NCI-H1436 treated with DMSO at 0.1 percent for 48 hours (cell line): ENCODE measurements at places on chromosomes 1 and 21.

DNA sequence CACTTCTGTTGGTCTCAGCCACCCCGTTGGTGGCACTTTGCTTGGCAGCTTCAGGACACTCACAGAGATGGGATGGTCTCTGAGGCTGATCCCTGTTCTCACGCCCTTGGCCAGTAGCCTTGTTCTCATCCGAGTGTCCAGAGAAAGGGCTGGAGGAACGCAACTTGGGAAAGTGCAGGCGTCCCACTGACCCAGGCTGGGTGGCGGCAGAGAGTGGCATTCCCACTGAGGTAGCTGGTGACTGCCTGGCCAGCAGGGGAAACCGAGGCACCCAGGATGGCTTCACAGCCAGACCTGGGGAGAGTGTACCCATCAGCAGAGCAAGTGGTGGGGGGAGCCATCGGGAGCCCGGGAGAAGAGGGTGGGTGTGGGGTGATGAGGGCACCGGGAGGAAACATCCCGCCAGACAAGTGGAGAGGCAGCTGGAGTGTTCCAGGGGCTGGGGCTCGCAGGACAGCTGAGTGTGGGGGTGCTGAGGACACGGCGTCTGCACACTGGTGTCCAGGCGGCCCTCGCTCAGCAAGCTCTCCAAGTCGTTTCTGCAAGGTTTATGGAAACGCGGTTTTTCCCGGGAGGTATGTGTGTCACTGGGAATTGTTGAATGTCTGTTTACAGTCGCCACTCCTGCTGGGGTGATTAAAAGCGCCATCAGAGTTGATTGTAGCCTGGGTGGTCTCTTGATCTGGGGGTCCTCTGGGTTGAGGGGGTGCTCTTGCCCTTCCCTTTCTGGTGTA lies 97.8 kb downstream of the SIK1 start:
- no peak for DNase-seq

GRCh38 chr1:244104309-244105060 lies 53.4 kb downstream of the ZBTB18 start:
- no peak for DNase-seq

DNA sequence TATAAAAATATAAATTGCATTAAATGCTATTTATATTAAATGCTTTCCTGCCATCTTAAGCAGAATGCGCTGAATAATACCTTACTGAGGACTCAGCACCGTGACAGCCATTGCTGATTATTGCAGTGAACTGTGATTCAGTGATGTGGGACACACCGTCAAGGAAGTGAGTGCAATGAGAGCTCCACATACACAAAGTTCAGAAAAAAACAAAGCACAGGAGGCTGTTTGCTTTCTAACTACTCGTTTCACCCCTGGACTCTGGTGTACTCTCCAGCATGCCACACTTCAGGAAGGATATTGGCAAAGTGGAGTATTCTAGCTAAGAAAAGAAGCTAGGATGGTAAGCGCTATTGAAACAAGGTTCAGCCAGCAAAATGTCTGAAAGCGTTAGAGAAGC lies 57.4 kb upstream of the CXADR start:
- DNase-seq = no peak

DNA sequence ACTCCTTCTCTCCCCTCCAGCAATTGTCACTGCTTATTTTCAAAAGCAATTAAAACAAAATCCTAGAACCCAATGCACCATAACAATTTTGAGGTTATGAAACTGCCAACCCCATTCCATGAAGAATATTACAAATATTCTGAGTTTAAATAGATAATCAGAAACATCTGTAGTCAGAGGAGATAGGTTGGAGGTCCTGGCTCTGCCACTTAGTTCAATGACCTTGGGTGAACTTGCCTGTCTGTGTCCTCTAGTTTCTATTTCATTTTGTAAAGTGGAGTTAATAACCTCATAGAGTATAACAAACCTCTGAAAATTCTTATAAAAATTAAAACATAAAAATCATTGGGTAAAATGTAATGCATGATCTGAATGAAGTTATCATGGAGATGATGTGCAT lies 164.6 kb downstream of the KCTD3 start:
- DNase-seq = no peak

DNA sequence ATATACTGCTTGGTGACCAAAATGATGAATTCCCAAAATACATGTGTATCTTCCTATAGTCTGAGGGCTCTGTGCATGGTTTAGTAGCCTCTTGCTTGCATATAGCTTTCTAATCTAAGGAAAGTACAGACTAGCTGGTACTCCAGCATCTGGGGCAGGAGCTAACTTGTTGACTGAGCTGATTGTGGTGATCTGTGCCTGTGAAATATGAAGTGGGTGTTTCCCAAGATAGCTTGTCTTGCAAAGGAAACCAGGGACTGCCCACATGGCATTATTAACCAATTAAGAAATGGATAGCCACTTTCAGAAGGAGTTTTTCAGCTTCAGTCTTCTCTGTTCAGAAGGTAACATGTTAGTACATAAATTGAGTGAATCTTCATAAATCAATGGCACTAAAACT lies 219.8 kb downstream of the NEGR1 start:
- no peak for DNase-seq

DNA sequence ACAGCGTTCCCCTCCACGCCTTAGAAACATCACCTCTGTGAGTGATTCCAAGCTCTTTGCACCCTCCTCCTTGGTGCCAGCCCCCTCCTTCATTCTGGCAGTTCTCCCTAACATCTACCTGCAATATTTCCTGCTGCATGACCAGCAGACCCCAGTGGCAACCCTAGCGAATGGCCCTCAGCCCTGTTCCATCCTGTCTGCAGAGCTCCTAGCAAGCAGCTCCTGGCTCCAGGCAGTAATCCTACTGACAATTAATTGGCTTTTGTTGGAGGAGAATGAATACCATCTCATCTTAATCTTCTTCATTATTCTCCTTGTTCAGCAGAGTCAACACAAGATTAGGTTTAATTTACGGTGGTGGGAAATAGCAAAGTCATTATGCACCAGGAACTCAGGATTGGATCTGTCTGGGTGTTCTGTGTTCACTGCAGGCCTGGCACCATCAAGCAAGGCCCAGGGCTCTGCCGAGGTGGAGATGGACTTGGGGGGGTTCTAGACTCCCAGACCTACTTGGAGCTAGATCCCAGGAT lies 12.4 kb downstream of the FBXO2 start:
- DNase-seq = no peak

GRCh38 chr1:87185077-87185476 lies 143.6 kb upstream of the LMO4 start:
- no peak for DNase-seq

GRCh38 chr1:232305050-232305449 lies 324.9 kb downstream of the SIPA1L2 start:
- peak; percentile 40 for DNase-seq

- DNase-seq = peak; percentile 97
Measured at GRCh38 chr1:156193488-156194299, at the start of gene SLC25A44. Gene SLC25A44 (plus strand): TSS chr1:156194104. CDS start chr1:156199848, 5,744 bp downstream.

- peak; percentile 3 for DNase-seq
Measured at GRCh38 chr1:57494530-57495079, 70.7 kb upstream of the DAB1 start.

DNA sequence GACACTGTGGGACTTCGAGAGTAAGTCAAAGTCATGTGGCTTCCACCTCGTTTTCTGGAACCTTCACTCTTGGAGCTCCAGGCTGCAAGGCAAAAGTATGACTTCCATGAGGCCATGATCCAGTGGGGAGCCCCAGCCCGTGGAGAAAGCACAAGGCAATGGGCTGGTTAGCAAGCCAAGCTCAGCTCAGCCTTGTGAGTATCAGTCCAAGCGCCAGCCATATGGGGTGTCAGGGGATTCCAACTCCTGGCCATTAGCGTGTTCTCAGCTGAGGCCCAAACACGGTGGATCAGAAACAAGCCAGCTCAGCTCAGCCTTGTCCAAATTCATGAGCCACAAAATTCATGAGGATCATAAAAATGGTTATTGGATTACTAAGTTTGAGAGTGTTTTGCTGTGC lies 261.0 kb downstream of the RHOU start:
- no peak for DNase-seq

DNA sequence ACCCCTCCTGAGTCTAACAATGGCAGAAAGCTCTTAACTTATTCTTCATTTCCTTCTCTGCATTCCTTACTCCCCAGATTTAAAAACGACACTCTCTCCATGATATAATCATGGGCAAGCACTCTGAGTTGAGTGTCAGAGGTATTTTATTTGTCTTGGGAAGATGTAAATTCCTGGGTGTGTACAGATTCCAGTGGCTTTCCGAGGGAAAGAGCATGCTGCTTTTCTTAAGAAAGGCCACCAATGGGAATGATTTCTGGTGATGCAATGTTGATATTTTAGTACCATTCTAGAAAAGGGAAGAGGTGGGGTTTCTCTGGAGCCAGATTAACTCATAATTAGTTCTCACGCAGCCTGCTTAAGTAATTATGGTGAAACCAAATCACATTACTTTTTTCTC lies 47.8 kb upstream of the BTG3 start:
- DNase-seq = no peak
